ENCODE measurements at places on chromosomes 7 and 10.

- no peak for DNase-seq
These were observed 68.2 kb downstream of the CHST15 start for GRCh38 chr10:124025152-124025551.

DNA sequence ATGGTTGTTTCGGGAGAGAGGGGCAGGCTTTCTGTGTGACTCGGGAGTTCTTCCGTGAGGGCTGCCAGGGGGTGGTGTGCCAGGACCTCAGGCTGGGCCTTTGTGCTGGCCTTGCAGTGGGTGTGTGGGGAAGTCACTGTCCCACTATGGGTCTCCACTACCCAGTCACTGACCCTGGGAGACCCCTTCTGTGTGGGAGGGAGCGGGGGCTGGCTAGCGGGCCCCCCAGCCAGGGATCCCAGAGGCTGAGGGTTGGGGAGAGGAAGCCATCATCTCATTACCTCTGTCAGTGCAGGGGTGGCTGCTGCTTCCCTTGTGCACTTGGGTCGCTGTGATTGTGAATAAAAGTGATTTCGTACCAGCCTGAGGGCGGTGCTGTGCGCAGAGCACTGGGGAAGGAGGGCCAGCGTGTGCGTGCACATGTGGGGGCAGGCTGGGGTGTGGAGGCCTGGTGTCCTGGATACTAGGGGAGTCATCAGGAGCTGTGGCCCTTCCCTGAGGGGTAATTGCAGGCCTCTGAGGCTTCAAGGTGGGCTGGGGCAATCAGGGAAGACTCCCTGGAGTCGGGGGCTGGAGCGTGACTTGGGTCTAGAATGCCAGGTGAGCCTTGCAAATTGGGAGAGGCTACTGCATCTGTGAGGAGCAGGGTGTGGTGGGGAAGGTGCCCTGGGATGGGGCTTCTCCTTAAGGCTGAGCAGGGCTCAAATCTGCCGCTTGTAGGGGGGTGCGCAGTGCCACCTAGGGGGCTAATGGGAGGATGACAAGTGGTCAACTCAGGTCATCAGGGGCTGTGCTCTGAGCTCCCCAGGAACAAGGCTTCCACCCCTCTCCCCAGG, 98.9 kb downstream of the NEURL1 start:
- peak; percentile 45 for DNase-seq

DNA sequence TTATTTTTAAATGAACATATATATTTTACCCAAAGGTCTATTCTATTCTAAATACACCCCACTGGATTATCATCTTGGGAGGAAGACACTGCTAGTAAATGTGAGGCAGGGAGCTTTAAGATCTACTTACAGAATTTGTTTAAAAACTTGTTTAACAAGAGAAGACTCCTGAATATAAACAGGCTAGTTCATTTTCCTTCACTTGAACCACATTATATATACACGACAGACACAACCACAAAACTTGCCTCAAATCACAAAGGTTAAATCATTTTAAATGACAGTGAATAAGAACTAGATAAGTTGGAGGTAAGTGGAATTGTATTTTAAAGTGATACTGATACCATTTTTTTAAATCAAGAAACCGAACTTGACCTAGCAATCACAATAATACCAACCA, 109.2 kb downstream of the ATE1 start:
- DNase-seq = no peak

DNA sequence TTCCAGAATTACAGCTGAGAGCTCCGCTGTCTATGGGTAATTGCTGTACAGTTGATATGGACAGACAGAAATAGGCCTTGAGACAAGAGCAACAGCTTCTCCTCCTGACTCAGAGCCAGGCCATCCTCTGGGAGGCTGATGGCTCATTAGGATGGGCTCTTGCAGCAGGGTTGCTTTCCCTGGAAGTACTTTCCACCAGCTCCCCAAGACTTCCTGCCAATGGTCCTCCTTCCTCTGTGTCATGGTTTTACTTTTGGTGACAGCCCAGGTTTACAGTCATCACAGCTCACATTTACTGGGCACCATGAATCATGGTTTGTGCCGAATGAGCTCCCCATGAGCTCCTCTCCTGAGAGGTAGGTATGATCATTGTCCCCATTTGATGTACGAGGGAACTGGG, 131.8 kb downstream of the HECW1 start:
- no peak for DNase-seq

GRCh38 chr7:158959021-158959717, 102.8 kb downstream of the DYNC2I1 start:
- DNase-seq = no peak

- DNase-seq = no peak
These were observed 312.5 kb upstream of the CHRM2 start for GRCh38 chr7:136555933-136556332.

- no peak for DNase-seq
These were observed 715.1 kb downstream of the GRID1 start for GRCh38 chr10:85651497-85651882.

- DNase-seq = no peak
These were observed 283.0 kb upstream of the MAGI2 start for GRCh38 chr7:79736418-79736817.

GRCh38 chr7:26097837-26098668, 53.9 kb upstream of the NFE2L3 start:
- no peak for DNase-seq

DNA sequence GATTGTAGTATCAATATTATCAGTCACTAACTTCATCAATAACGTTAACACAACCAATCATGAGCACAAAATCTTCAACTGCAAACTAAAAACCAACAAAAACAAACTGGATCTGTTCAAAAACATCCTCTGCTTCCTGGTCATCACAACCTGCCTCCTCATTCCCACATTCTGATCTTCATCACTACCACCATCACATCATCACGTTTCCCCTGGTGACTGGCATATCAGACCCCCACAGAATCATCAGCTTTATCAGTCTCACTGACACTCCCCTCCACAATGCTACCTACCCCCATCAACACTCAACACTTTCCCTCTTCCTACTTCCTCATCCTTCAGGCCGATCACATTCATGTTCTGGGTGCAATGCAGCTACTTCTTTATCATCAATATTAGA, 11.4 kb downstream of the XPNPEP1 start:
- DNase-seq = no peak

DNA sequence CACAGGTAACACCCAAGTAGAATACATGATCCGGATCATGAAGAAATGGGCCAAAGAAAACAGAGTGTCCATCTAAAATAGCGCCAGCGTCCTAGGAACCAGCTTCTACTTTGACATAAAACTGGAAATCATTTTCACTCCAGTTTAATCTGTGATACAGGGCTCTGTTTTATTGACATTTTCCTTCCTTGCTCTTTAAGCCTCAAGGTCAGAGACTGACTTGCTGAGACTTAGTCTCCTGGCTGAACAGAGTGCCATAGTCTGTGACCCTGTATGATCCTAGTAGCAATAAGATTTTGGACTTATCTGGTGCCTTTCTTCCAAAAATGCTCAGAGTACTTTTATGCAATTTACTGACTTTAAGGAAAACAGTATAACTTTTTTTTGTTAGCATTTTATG, 41.7 kb upstream of the UBN2 start:
- no peak for DNase-seq

DNA sequence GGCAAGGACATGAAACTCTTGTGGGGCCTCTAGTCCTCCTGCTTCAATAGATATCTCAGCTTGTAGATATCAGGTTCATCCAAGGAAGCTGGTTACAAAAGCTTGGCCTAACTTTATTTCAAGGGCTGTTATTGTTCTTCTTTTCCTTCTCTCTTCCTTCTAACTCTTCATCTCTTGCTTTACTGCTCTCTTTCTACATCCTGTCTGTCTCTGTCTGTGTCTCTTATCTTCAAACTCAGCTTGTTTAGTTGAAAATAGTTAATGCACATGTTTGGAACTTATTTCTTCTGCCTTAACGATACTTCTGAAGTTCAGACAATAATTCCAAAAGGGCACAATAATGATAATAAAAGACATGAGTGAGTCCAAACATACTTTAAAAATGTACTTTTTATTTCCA, 393.9 kb downstream of the NXPH1 start:
- no peak for DNase-seq

DNA sequence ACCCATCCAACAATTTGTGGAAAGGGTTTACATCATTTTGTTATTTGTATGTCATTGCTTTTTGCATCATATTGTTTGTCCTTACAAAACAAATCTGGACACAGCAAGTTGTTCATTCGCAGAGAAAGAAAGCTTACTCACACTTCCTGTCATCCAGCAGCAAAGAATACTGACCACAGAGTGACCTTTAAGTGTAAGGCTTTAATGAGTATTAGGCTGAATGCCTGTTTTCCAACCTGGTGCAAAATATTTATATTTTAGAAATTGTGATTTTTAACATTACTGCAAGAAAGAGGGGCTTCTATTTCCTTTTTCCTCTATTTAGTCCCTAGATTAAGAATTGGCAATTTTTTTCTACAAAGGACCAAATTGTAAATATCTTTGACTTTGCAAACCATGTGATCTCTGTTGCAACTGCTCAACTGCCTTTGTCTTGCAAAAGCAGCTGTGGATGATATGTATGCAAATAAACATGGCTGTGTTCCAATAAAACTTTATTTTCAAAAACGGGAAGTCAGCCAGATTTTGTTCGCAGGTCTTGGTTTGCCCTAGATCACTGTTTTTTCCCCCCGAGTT, 27.8 kb upstream of the ITGB1 start:
- DNase-seq = no peak

DNA sequence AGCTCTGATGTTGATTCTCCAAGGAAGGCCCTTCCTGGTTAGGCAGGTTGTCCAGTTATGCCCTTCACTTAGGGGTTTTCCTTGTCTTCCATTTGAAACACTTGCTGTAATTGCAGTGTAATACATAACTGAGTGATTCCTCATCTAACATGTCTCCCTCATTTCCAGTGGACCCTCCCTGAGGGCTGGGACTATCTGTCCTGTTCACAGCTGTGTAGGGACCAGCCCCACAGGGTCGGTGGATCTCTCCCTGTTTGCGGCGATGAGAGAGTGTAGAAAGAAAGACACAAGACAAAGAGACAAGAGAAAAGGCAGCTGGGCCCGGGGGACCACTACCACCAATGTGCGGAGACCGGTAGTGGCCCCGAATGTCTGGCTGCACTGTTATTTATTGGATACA, 135.9 kb upstream of the EEPD1 start:
- DNase-seq = no peak

DNA sequence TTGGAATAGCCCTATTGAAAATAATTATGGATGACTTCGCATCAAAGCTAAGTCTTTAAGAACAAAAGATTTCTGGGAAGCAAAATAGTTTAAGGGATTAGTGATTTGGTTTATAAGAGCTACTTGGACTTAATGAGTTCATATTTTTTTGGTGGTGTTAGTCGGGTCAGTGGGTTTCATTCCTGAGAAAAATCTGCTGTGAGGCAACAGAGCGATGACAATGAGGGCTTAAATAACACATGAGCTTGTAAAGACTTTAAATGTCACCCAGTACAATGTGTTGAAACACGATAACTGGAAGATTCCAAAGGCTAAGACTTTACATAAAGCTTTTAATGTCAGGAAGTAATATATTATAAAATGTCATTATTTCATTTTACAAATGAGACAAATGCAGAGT, 178.8 kb downstream of the ARL4A start:
- no peak for DNase-seq

GRCh38 chr7:108204281-108204796, 74.2 kb upstream of the LAMB4 start:
- DNase-seq = no peak

- no peak for DNase-seq
These were observed 33.5 kb downstream of the PROSER2 start for GRCh38 chr10:11856678-11857077.

GRCh38 chr7:101913247-101913721, 95.9 kb downstream of the CUX1 start:
- DNase-seq = no peak

GRCh38 chr10:4696186-4696585, 129.8 kb upstream of the AKR1E2 start:
- no peak for DNase-seq

DNA sequence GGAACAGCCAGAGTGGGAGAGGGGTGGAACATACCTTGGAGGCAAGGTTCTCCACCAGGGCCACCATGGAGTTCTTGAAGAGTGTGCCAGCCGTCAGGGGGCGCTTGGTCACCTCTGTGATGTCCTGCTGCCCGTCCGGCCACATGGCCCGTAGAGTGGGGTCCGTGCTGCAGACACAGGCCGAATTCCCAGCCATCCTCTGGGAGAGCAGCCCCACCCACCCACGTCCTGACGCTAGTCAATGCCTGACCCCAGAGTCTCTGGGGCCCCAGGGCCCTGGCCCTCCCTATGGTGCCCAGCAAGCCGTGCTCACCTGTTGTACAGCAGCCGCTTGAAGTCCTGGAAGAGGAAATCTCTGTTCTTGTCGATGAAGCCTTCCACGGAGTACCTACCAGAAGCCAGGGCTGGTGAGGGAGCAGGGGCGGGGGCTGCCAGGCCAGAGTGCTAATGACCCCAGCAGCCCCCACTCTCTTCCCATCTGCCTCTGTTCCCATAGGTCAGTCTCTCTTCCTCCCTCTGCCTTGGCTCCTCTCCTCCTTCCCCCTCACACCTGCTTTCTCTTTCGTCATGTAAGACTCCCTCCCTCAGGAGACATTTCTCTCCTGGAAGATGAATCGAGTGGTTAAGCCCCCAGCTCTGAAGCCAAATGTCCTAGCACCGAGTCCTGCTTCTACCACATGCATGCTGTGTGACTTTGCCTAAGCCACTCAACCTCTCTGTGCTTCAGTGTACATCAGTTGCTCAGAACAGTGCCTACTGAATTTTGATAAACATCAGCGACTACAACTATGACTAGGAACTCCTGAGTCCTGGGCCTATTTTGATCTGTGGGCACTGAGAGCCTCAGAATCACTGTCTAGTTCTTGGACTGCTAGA, 11.0 kb downstream of the MYO1G start:
- DNase-seq = no peak

- DNase-seq = no peak
These were observed 8.0 kb upstream of the HSPB1 start for GRCh38 chr7:76294344-76295024.

Data from CMK (cell line).